ENCODE measurements at places on chromosomes 6 and 20.
A peak's percentile ranks its signal among the peaks of the same experiment; 100 is the strongest.

DNA sequence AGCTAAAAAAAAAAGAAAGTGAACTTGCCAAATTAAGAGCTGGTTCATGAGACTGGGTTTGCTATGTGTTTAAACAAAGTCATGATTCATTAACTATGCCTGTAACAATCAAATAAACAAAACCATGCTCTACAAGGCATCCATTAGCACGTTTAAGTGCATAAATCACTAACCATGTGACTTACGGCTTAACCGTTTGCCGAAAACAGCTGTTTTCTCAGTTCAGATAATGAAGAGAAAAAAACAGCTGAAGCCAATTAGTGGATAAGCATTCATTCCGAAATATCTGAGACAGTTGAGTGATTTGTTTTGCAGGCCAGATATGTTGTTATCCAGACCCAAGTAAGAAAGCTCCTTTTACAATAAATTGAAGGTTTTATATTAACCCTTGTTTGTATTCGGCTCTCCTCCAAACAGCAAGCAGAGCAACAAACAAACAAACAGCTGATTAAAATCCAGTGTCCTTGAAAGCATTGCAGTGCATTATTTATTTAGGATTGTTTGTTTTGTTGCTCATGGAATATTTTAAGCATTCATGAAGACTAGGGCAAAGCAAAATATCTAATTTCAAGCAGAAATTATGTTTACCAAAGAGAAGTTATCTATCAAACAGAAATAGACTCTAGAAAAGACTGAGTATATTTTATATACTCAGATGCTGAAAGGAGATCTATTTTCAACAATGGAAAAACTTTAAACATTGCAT lies 343.5 kb downstream of the RFPL4B start:
- DNase-seq: no peak

DNA sequence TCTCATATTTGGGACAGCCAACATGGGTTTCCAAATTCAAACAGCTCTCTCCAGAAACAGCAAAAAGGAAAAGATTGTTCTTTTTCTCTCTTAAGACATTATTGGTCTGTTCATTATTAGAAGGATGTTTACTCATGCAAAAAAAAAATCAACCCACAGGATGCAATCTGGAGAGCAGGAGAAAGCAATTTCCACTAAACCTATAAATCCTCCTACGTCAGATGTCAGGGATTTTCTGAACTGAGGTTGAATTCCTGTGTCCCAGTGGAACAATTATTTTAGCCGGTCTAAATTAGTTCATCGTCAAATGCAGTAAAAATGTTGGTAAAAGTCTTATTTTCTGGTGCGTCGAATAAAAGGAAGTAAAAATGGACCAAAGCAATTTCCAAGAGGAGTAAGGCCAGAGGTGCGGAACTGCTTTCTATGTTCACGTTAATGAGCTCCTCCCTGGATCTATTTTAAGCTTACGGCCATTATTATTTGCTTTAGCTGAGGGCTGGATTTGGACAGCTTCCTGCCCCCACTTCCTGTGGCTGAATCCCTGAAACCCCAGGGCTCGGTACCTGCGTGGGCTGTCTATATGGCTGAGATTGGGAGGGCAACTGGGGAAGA lies at the start of gene GABRR1:
Gene GABRR1 (minus strand): TSS at position 60 of the 612 bp plus-strand sequence. CDS start 36 bp downstream, at position 24.
- no peak for DNase-seq

GRCh38 chr6:43723737-43724295 lies 36.2 kb upstream of the MRPS18A start:
- peak; percentile 60 for DNase-seq

GRCh38 chr6:30913721-30914075 lies 340 bp upstream of the VARS2 start:
- no peak for DNase-seq

- no peak for DNase-seq
Measured at GRCh38 chr6:29851190-29851589, 23.6 kb downstream of the HLA-G start.
